Activated CD4-positive, alpha-beta T cell treated with anti-CD3 and anti-CD28 coated beads, Interleukin-2, Interleukin-4, amounts not matched to agents 100 ng/mL and 50 ng/mL, durations not matched to agents 16 hours and 8 hours (primary cell): ENCODE measurements at places on chromosomes 3 and 15.

DNA sequence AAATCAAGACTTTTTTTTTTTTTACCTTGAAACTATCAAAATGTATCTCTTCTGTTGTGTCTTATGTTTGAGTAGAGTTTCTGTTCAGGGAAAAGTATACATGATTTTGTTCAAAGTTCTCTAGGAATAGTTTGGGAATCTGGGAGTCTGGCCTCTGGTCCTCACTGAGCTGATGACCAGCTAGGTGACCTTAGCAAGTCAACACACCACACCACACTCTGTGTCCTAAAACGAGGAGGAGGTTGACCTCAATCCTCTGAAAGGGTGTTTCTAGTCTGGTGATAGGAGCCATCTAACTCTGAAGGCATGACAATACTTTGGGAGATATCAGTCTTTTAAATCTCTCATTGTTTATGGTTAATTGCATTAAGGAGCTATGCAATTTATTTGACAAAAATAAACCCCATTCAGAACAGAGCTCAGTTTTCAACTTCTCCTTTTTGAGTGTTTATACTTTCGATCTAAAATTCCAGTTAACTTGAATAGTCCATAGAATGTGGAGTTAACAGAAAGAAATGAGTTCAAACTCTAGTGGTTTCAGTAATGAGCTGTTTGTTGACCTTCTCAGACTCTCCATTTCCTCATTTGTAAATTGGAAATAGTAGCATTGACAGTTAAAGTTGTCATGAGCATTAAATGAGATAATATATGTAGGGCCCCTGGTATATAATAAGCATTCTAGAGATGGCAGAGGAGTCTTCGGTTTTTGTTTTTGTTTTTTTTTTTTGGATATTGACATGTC, 112.2 kb upstream of the LRRN1 start:
- no peak for DNase-seq

- no peak for DNase-seq
These were observed 29.3 kb downstream of the CD200 start for GRCh38 chr3:112362221-112362620.

DNA sequence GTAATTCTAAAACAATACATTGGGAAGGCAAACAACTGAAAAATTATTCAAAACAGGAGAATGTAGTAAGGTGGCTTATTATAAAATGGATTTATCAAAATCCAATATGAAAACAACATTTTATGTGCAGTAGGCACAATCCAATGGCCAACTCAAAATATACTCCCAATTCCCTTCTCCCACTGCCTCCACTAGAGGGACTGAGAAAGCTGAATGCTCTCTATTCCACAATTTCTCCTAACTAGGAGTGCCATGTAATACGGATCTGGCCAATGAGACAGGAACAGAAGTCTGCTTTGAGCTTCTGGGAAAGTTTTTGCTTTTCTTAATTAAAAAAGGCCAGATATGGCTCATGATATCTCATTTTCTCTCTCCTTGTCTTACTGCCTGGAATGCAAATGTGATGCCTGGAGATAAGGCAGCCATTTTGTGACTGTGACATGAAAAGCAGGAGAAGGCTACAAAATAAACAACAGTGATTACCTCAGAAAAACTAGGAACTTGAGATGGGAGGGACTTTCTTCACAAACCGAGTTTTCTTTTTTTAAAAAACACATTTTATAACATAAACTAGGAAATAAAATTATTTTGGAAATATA, 18.8 kb upstream of the VGLL4 start:
- DNase-seq, result no peak

DNA sequence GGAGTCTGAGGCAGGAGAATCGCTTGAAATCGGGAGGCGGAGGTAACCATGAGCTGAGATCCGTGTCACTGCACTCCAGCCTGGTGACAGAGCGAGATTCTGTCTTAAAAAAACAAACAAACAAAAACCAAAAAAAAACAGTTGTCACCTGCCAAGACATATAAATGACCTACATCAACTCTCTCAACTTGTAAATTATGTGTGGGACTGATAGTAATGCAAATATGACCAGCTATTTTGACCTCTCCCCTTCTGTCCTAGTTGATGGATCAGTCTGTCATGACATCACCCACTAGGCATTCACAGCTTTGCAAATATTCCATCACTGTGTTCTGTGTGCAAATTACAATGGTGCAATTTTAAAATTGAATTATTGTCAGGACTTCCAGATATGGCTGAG, 175.4 kb downstream of the EBLN2 start:
- DNase-seq, result no peak

DNA sequence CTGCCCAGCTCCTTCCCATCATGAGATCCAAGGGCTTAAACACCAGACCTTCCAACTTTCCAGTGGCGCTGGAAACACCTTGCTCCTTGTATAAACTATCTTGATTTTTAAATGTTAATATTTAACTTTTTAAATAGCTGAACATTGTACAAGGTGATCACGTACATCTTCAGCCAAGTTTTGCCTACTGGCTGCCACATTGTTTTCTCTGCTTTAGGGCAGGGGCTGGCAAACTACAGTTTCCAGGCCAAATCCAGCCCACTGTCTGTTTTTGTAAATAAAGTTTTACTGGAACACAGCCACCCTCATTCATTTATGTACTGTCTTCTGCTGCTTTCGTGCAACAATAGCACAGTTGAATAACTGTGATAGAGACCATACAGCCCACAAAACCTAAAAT, 27.6 kb upstream of the FOXP1 start:
- no peak for DNase-seq

DNA sequence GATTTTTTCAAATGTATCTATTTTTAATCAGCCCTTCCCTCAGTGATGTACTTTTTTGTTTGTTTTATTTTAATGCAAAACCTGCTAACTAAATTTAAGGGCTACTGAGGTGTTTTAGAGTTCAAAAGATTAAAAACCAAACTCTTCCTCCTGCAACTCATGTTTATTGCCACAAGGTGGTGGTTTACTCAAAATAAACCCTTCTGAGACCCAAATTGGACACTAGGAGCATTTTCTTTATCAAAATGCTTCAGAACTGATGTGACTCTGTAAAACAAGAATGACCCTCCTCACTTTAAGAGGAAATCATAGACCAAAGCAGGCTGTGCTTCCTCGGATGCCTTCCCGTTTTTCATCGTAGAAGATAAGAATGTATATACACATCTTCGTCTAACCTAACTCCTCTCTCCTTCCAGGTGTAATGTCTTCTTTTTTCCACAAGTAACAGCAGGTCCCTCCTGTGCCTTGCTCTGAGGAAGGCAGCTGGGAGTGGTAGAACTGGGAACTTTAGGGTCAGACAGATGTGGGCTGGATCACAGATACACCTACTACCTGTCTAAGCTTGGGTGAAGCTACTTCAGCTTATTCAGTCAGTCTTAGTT, 2.9 kb upstream of the NME9 start:
- peak; percentile 24 for DNase-seq

- no peak for DNase-seq
These were observed 403.0 kb upstream of the ONECUT1 start for GRCh38 chr15:53193149-53193548.
